ENCODE measurements at places on chromosomes 7 and 10.

DNA sequence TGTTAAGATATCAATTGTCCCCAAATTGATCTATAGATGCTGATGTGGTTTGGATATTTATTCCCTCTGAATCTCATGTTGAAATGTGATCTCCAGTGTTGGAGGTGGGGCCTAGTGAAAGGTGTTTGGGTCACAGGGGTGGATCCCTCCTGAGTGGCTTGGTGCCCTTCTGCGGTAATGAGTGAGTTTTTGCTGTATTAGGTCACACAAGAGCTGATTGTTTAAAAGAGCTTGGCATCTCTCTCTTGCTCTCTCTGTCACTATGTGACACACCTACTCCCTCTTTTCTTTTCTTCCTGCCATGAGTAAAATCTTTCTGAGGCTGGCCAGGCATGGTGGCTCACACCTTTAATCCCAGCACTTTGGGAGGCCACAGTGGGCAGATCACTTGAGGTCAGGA is 98.2 kb upstream of the KAT6B start:
- DNase-seq, result no peak

- no peak for DNase-seq
Observed at GRCh38 chr7:45057878-45058277, 30.9 kb downstream of the NACAD start.

- peak; percentile 81 for DNase-seq
Observed at GRCh38 chr7:122887198-122887597, 938 bp upstream of the CADPS2 start.

GRCh38 chr10:62231371-62231770 is 37.3 kb downstream of the RTKN2 start:
- no peak for DNase-seq

- no peak for DNase-seq
Observed at GRCh38 chr7:77281780-77282478, 82.3 kb upstream of the FGL2 start.

- no peak for DNase-seq
Observed at GRCh38 chr10:2205406-2205805, 468.1 kb upstream of the ADARB2 start.

- DNase-seq, result no peak
Observed at GRCh38 chr7:87510411-87510875, 35.0 kb upstream of the ABCB4 start.

DNA sequence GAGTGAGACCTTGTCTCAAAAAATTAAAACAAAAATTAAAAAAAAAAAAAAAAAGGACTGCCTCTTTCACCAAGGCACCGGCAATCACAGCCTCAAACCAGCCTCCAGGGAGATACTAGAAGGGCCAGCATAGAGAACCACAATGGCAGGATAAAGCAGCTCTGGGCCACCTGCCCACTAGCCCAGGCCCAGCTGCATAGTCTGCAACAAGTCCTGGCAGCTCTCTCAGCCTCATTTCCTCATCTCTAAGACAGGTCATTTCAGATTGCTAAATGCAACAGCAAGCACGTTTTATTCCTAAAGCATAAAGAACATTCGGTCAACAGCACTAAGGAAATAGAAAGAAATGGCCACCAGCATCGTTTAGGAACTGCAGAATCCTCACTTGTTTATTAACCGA is 28.8 kb downstream of the XPNPEP1 start:
- DNase-seq, result no peak

GRCh38 chr10:13449296-13449695 is 79.5 kb downstream of the BEND7 start:
- DNase-seq, result no peak

DNA sequence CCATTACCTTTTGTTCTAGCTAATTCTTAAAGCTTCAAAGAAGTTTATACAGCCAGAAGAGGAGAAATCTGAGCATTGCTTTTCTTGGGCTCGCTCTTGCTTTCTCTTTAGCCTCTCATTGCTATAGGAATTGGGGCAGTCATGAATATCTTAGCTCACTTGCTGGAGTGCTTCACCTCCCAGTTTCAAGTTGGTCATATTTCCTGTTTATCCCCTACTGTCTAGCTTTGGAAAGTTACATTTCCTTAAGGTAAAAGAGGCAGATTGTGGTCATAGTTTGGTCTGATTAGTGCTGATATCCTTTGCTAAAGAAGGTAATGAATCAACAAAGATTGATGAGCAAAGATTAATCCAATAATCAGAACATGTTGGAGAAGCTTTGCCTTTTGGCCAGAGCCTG is 77.7 kb upstream of the GLI3 start:
- DNase-seq, result peak; percentile 36

- DNase-seq, result no peak
Observed at GRCh38 chr10:35912615-35913569, 270.8 kb upstream of the FZD8 start.

- no peak for DNase-seq
Observed at GRCh38 chr10:26787362-26787761, 73.4 kb downstream of the ABI1 start.

All from A673 (cell line).